HL-60 (cell line): ENCODE measurements at places on chromosomes 11 and 22.
A peak's percentile ranks its signal among the peaks of the same experiment; 100 is the strongest.

DNA sequence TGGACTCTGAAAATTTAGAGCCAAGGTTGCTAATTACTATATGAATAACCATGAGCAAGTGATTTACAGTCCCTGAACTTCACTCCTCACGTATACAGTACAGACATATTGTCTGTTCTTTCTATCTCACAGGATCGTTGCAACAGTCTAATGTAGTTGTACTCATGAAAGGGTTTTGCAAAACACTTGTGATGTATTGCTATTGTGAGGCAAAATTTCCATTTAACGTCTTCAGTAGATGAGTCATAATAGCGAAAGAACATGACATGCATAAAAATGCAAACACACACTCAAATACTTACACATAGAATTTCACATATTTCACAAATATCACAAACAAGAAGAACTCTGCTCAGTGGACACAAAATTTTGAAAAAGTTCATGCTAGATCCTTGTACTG is 134.6 kb upstream of the TRPC6 start:
- DNase-seq: no peak

DNA sequence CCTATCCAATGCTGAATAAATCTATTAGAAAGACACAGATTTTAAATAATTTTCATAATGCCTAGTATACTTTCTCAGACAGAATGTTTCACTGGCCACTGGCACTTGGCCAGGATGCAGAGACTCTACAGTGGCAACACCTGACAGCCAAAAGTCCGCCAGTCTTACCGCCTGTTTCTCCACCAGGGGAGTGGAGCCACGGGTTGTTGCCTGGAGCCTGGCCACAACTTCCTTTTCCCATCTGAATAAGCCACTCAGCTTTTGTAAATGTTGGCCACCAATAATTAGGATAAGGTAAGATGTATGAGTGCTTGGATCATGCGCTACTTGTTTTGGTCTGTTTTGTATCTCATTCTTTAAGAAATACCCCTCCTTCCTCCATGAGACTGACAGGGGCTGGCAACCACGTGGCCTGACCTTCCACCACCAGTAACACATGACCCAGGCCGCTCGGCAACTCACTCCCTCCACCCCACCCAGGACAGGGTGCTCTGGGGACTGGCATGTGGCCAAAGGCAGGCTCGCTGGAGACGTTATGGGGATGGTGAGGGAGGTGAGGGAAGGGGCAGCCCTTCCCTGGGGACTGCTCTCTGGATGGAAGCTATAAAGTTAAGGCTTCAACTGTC is 93.0 kb upstream of the BID start:
- DNase-seq: peak; percentile 51

GRCh38 chr22:46050451-46050845 is 73.5 kb upstream of the WNT7B start:
- no peak for DNase-seq

DNA sequence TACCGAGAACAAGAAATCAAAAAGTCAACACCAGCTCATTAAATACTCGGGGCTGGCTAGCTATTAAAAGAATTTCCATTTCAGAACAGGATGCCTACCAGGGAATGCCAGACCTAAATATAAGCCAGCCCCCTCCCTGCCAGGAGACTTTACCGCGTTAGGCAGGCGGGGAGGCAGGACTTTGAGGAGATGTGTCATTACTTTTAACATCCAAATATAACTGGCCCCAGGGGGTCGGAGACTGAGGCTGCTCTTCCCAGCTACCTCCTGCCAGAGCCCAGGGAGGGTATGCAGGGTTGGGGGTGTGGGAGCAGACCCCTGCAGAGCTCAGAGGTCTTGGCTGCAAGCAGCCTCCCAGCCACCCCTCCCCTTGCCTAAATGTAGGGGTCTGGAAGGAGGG is 183.5 kb downstream of the DSCAML1 start:
- no peak for DNase-seq

- DNase-seq: no peak
Measured at GRCh38 chr22:21927174-21927823, 25.3 kb downstream of the PPM1F start.

DNA sequence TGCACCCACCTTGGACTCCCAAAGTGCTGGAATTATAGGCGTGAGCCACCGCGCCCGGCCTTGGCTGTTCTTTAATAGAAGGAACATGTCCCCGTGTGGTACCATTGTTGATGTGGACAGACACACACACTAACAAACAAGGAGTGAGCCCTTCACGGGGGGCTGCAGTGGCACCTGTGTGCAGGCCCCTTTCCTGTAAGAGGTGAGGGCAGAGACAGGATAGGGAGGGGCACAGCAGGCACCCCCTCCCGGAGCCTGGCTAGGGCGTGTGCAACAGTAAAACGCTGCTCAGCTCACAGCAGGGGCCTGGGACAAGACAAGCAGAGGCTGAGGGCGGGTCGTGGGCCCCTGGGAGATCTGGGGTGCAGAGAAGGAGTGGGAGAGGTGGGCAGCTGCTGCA is 37.8 kb downstream of the GRIK4 start:
- DNase-seq: no peak

DNA sequence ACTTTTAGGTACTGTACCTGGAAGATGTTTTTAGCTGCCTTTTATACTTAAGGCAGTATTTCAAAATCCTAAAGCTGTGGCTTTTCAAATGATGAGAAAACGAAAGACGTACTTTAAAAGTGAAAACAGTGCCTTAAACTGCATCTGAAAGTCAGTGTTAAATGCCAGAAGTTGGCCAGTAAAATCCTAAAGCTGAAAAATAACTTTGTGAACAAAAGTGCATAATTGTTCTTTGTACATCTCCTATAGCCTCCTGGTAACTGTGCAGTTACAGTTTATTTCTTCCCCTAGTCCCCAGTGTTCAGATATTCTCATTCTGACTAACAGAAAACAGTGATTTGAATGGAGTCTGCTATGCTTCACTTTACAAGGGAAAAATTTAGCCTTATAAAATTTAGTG is 6.8 kb downstream of the EED start:
- no peak for DNase-seq

DNA sequence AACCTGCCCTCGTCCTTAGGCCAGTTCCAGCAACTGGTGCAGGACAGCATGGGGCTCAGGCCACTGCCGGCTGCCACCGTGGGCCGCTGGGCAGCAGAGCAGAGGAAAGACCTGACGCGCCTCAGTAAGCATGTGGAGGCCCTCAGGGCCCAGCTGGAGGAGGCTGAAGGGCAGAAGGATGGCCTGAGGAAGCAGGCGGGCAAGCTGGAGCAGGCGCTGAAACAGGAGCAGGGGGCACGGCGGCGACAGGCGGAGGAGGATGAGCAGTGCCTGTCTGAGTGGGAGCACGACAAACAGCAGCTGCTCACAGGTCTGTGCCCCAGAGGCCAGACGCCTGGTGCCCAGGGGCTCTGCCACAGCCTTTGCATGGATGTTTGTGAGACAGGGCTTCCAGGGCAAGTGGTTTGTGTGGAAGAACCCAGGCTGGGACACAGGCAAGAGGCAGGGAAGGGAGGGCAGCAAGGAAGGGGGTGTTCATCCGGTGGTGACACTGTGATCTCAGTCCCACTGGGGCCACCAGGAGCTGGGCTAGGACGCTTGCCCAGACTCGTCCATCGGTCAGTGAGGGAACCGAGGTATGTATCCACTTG is 13.9 kb downstream of the CCDC157 start:
- DNase-seq: no peak

DNA sequence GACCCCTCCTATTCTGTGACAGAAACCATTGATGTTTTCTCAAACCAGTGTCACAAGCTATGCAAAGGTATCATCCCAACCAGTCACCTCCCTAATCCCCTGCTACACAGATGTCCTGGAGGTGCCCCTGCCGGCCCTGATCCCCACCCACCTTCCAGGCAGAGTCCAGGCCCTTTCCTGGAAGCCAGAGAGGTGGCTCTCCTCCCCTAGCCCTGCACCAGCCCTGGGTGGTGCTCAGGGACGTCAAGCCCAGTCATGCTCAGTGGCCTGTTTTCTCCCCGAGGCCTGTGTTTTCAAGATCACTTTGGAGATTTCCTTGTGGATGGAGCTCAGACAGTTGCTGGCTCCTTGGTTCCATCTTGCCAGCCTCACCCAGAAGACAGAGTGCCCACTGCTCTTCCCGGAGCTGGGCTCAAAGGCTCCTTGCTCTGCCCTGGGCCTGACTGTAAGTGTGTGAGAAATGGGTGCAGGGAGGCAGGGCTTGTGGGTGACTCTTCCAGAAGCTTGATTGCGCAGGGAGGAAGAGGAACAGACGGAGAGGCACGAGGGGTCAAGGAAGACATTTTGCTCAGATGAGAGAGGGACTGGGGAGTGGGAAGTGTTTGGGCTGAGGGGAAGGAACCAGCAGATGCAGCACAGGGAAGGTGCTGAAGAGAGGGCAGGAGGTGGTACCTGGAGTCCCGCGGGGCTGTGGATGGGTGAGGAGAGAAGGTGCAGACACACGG is 11.3 kb downstream of the P2RY6 start:
- peak; percentile 32 for DNase-seq

DNA sequence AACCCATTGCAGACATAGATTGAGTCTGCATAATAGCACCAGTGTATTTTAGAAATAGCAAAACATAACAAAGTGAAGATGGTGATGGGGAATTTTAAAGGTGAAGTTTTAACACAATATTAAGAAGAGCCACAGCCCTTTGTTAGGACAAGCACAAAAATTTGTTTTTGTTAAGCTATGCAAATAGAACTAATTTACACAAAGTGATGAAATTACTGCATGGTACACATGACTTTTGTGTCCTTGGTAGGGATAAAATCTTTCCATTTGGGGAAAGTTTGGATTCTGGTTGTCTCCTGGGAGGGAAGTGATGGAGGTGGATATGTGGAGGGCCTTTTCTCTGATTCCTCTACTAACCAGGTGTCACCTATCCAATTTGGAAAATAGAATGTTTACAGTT is 50.4 kb upstream of the MTNR1B start:
- DNase-seq: no peak

DNA sequence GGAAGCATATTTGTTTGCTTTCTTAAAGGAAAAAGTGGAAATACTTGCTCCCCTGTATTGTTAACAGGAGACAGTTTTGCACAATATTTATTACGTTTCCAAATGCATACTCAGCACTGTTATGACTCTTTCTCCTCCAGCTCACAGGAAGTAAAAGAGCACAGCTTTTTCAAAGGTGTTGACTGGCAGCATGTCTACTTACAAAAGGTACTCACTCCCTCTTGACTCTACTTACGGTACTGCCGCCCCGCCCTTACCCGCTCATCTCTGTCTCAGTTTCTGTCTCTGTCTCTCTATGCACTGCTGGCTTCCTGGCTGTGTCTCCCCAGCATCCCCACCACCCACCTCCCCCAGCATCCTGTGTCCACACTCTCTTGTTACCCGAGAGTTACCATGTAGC is 32.2 kb upstream of the MYO18B start:
- no peak for DNase-seq

GRCh38 chr22:42300259-42301076 is 30.0 kb upstream of the TCF20 start:
- DNase-seq: peak; percentile 87

GRCh38 chr22:50338042-50338573 is 5.0 kb upstream of the PPP6R2 start:
- DNase-seq: no peak

DNA sequence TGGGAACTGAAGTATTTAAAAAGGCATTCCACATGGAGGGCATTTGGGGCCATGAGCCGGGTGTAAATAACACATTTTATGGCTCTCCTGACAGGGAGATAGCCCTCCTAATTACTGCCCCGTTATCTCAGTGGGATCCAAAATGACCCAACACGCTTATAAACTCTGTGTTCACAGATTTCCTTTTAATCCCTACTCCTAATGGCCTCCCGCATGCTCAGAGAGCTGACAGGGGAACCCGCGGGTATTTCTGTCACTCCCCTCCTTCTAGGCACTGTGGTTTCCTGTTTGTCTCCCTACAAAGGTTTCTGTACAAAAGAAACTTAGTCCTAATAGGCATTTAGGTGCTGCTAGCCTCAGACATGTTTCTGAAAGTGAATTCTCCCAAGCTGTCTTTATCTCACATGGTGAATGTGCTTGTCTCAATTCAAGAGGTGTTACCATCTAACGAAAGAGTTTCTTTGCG is 202.8 kb upstream of the SEZ6L start:
- no peak for DNase-seq

DNA sequence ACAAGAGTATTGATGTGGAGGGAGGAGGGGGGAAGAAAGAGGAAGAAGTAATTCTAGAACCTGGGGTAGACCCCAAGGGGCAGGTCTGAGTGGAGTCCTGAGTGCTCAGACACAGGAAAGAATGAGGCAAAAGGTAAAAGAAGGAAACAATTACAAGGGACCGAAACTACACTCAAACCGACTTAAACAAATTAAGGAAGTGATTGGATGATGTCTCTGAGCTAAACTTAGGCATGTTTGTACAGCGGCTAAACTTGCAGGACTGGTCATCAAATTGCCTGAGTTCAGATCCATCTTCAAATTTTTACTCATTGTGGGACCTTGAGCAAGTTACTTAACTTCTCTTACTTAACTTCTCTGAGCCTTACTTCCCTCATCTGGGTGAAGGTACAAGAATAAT is 86.3 kb upstream of the LRRC55 start:
- DNase-seq: no peak

DNA sequence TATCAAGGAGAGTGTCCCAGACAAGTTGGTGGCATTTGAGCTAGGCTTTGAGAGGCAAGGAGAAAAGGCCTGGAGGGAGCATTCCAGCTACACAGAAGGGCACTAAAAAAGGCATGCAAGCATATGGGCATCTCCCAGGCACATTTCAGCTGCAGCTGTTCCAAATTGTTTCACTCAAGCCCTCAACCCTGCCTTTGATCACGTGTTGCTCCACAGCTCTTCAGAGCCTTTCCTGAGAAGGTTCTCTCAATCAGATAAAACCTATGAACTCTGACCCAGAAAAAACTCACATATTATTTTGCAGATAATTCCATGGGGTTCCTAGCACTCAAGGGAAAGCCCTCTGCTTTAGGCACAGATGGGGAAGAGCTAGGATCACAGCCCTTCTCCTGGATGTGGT is 24.4 kb upstream of the HSPA8 start:
- no peak for DNase-seq

- DNase-seq: no peak
Measured at GRCh38 chr11:1153105-1153950, 4.4 kb upstream of the MUC5AC start.

- DNase-seq: no peak
Measured at GRCh38 chr11:68812526-68812925, 29.2 kb downstream of the CPT1A start.

- no peak for DNase-seq
Measured at GRCh38 chr11:12864316-12865156, 144.6 kb upstream of the RASSF10 start.

- peak; percentile 95 for DNase-seq
Measured at GRCh38 chr11:67584205-67584880, 731 bp downstream of the GSTP1 start.

DNA sequence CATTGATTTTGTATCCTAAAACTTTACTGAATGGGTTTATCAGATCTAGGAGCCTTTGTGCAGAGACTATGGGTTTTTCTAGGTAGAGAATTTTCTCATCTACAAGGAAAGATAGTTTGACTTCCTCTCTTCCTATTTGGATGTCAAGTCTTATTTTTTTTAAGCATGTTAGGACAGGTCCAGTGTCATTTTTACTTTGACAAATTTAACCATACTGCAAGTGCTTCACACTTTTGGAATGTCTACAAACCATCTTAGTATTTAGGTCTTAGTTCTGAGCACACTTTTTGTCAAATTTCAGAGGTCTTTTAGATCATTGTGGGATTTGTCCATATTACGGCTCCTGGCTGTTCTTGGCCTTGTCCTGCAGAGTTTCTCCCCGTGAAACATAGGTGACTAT is 715.2 kb upstream of the RAG2 start:
- DNase-seq: no peak
